ENCODE measurements at places on chromosomes 5 and 9.

- no peak for DNase-seq
Measured at GRCh38 chr9:130254747-130255630, 10.6 kb upstream of the HMCN2 start.

DNA sequence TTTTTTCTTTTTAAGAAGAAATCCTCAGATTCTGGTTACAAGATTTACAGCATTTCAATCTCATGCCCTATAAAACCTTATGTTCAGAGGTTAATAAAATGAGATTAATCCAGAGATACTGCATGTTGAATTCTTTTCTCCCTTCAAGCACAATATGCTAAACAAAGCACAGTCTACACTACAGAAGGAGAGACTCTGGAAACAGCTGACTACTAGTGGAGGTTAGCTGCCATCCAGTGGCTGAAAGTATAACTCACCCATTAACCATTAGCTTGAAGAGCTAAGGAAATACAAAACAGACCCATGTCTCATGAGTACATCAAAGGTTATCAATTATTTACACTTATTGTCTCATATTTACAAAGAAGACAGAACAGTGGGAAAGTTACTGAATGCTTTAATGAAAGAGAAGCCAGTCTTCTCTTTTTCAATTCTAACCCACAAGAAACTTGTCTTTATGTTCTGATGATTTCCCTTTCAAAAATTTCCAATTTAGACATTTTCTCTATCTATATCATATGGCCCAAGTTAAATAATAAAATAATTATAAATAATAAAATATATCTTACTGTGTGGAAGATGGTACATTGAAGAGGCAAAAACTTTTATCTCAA lies 12.7 kb upstream of the DNAH5 start:
- DNase-seq, result no peak

- no peak for DNase-seq
Measured at GRCh38 chr5:98581112-98581997, 192.1 kb upstream of the RGMB start.

DNA sequence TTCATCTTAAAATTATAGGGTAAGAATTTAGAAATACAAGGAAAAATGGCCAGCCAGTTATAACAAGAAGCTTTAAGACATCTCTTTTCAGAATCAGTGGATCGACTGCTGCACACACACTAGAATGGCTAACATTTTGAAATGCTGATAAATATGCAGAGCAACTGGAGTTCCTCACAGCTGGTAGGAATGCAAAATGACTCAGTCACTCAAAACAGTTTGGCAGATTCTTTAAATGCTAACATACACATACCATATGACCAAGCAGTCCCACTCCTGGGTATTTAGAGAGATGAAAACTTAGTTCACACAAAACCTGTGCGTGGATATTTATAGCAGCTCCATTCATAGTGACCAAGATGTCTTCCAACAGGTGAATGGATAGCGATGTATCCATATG lies 23.2 kb upstream of the PSAT1 start:
- DNase-seq, result no peak

GRCh38 chr9:122340161-122340560 lies 30.7 kb upstream of the PTGS1 start:
- no peak for DNase-seq

DNA sequence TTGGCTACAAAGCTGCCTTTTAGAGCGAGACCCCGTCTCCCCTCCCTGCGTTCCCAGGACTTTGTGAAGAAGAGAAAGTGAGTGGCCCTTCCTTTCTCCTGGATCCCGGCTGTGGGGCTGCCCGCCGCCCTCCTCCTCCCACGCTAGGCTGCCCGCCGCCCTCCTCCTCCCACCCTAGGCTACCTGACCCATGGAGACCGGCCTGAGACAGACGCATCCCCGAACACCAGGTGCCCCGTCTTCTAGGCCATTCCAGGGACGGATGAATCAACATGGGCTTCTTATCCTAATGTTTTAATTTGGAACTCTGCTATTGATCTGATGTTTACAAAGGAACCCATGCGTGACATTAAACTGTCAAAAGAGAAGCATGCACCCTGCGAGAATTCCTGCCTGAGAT lies 117.3 kb upstream of the LPCAT1 start:
- DNase-seq, result no peak

DNA sequence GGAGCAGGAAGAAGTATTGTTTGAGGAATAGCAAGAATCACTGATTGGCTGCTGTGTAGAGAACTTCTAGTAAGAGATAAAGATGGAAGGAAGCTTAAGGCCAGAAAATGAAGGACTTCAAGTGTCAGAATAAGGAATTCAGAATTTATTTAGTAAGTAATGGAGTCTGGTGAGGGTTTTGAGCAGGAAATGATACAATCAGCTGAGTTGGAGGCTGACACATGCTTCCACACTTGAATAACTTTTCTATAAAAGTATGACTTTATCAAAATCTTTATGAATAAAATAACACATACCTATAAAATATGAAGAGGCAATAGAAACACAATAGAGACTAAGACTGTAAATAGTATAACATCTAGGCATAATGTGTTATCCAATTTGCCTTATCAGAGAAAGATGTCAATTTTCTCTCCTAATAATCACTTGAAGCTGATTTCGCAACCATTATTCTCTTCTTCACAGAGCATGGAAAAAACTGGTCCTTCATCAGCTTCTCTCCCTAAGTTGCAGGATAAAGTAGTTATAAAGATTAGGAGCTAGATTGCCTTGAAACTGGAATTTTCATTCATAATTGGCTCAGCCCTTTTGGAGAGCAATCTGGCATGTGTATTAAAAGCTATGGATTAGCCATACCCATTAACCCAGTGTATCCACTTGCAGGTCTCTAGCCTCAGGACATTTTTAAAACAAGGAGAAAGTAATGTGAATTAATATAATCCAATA lies 143.4 kb downstream of the ZNF608 start:
- DNase-seq, result no peak

DNA sequence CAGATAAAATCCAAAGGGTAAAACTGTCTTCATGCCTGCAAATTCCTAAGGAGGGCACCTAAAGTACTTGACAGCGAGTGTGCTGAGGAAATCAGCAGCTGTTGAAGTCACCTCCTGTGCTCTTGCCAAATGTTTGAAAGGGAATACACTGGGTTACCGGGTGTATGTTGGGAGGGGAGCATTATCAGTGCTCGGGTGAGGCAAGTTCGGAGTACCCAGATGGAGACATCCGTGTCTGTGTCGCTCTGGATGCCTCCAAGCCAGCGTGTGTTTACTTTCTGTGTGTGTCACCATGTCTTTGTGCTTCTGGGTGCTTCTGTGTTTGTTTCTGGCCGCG lies 727 bp upstream of the ADRB2 start:
- DNase-seq, result no peak

DNA sequence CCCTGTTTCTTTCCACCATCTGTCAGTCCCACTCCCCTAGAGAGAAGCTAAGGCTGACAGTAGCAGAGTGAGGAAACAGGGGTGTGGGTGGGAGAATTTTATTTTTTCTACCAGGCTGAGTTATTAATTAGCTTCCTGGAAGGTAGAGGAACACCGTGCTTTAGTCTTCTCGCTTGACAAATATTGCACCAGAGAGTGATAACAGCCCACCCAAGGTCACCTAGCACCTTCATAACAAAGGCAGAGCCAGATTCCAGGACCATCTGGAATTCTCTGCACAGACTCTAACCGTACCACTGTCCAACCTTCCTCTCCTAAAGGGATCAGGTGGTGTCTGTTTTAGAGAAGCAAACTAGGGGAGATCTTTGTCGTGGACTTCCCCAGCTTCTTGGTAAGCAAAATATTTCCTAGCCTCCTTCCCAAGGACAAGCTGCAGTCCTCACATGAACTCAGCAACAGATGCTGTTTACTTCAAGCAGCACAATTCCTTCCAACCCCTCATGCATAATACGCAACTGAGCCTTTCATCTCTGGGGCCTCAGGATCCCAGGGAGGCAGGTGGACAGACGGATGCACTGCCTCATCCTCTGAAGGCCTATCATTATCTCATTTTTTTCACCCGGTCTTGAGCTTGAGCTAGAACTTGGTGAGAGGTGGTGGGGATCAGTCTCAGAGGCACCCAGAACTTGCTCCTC lies 308.7 kb upstream of the BRINP1 start:
- no peak for DNase-seq

- no peak for DNase-seq
Measured at GRCh38 chr9:136606687-136607333, 55.9 kb upstream of the EGFL7 start.

GRCh38 chr9:115118879-115119218 lies 892 bp upstream of the TNC start:
- DNase-seq, result no peak

DNA sequence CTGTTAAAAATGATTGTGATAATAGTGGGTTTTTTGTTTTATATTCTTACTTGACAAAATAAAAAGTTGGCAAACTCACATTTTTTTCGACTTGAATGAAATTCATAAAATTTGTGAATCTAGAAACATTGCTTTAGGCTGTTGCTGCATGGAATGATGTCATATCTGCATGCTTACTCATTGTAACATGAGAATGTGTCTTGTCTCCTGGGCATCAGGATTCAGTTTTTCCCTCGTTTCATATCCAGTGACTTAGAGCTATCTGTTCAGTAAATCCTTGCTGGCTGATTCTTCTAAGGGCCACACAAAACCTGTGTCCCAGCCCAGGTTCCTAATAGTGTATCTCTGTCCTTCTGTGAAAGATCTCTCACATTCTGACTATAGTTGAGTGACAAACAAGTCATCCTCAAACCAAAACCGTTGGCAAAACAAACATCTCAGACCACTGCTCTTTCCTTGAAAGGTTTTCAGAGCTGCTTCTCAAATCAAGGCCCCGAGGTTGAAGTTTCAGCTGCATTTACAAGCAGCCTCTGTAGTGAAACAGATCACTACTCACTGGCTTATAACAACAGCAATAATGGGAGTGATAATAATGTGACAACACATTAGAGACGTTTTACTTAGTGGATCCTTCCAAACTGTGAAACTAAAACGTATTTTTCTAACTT lies 95.0 kb downstream of the NPR3 start:
- DNase-seq, result no peak

Measured in T-helper 1 cell (primary cell).